DMS153 (cell line): ENCODE measurements at places on chromosomes 12 and 14.
A peak's percentile ranks its signal among the peaks of the same experiment; 100 is the strongest.

GRCh38 chr12:9829982-9830381, 2.7 kb downstream of the KLRF1 start:
- no peak for DNase-seq

DNA sequence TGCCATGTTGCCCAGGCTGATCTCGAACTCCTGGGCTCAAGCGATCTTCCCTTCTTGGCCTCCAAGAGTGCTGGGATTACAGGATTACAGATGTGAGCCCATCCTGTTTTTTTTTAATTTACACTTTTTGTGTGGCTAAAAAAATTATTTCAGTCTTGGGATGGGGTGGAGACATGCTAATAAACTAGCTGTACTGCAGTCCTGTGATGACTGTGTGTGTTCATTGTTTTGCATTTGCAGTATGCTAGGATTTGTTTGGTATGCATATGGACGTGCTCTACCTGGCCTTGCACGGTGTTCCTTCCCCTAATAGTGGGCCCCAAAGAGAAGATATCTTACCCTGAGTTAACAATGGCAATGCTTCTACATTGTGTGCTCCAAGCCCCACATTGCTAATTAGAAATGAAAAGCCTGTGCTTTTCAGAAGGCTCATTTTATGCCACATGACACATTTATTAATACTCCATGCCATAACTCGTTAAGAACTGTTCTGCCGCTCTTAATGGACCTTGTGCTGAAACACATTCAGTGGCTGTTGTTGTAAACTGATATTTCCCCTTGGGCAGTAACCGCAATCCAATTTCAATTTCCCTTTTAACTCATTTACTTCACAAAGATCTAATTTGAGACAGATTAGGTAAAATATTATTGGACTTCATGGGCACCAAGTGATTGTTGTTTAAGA, 86.4 kb downstream of the SCN8A start:
- DNase-seq, result no peak

DNA sequence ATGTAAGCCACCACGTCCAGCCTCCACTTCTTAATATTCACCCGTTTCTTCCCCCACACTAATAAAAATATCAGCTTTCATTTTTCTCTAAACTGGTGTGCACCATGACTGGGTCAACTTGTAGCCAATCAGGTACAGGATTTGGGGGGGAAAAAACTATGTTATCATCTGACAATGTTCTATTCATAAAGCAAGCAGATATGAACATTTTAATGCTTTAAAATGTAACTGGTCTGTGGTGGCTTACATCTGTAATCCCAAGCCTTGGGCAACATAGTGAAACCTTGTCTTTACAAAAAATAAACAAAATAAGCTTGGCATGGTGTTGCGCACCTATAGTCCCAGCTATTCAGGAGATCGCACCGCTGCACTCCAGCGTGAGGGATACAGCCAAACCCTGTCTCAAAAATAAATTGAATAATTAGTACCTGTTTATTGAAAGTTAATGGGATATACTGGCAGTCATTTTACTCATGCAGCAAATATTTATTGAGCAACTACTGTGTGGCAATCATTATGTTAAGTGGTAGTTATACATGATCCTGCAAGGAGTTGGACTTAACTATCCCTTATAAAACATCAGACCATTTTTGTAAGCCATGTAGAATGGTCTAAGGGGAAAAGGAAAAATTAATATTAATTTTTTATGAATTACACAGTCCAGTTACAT, 15.3 kb upstream of the ITPR2 start:
- no peak for DNase-seq

DNA sequence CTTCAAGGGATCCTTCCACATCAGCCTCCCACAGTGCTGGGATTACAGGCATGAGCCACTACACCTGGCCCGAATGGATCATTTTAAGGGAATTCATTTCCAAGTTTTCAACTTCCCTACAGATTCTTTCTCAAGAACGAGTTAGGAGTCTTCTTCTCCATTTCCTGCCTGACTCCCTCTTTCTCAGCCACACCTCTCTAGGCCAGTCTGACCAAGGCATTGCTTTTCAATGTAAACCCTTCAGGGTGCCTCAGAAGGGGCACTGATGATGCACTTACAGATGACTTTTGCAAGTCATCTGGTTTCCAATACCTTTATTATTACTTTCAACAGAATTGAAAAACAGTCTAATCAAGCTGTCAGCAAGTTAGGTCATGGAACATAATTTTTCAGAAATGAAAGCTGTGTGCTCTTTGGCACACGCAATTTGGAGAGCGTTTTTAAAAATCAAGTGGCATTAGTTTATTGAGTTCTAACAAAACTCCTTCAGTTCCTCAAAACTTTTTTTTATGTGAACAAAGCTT, 47.2 kb downstream of the SVOP start:
- DNase-seq, result no peak

- DNase-seq, result peak; percentile 74
Measured at GRCh38 chr14:60616461-60616959, 32.8 kb downstream of the SIX1 start.

GRCh38 chr14:56207626-56208292, 89.5 kb downstream of the PELI2 start:
- DNase-seq, result no peak

- DNase-seq, result no peak
Measured at GRCh38 chr12:12141000-12141399, 70.3 kb downstream of the BCL2L14 start.

GRCh38 chr12:19236656-19237055, 107.1 kb downstream of the PLEKHA5 start:
- DNase-seq, result no peak

DNA sequence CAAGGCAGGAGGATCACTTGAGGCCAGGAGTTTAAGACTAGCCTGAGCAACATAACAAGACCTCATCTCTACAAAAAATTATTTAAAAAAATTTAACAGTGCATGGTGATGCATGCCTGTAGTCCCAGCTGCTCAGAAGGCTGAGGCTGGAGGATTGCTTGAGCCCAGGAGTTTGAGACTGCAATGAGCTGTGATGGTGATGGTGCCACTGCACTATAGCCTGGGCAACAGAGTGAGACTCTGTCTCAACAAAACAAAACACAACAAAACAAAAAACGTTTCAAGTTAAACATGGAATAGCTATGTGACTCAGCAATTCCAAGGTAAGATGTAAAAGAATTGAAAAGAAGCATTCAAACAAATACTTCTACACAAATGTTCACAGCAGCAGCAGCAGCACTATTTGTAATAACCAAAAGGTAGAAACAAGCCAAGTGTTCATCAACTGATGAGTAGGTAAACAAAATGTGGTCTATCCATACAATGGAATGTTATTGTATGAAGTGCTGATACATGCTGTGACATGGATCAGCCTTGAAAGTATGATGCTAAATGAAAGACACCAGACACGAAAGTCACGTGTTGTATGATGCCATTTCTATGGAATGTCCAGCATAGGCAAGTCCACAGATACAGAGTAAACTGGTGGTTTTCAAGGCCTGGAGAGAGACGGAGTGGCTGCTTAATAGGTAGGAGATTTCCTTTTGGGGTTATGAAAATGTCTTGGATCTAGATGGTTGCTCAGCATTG, 31.4 kb downstream of the CFAP251 start:
- no peak for DNase-seq
